Mammary epithelial cell (primary cell): ENCODE measurements at places on chromosomes 6 and 20. TPM values are rescaled to one million over a fixed set of nuclear protein-coding genes. Genes with fewer than 3 reads are reported as not detected.
A peak's percentile ranks its signal among the peaks of the same experiment; 100 is the strongest.

GRCh38 chr20:57445298-57445697 lies 54.1 kb downstream of the RBM38 start:
- DNase-seq: no peak

GRCh38 chr20:23048283-23049200 lies 930 bp downstream of the THBD start:
- DNase-seq: peak; percentile 39

DNA sequence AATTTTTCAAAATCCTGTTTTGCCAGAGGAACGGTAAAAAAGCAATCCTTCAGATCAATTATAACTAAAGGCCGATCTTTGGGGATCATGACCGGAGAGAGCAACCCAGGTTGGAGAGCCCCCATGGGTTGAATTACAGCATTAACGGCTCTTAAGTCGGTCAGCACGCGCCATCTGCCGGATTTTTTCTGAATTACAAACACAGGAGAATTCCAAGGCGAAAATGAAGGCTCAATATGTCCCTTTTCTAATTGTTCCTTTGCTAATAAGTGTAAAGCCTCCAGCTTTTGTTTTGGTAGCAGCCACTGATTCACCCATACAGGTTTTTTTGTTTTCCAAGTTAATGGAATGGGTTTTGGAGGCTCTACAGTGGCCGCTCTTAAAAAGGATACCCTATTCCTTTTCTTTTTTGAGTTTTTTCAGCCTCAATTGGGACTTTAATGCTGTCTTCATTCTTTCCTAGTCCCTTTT lies 16.9 kb upstream of the PTCRA start:
- DNase-seq: peak; percentile 37

DNA sequence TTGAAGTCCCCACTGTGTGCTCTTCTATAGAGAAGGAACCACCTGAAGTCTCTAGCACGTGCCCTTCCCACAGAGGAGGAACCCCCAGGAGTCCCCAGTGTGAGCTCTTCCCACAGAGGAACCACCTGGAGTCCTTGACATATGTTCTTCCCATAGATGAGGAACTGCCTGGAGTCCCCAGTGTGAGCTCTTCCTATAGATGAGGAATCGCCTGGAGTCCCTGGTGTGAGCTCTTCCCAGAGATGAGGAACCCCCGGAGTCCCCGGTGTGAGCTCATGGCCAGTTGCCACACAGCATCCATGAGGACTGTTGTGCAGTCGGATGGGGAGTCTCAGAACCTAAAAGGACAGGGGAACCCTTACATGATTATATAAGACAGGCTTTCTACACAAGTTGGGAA lies 158.1 kb upstream of the THBS2 start:
- DNase-seq: no peak

- DNase-seq: no peak
Measured at GRCh38 chr6:20907486-20908071, 373.3 kb downstream of the CDKAL1 start.

GRCh38 chr6:21967056-21967974 lies 329.5 kb downstream of the PRL start:
- no peak for DNase-seq

ELOVL4 gene
- total RNA-seq: 9.7 TPM

GRCh38 chr6:108584323-108584722 lies 23.6 kb downstream of the FOXO3 start:
- no peak for DNase-seq

OXT gene
- not detected in 2 replicates for total RNA-seq
